ENCODE measurements at places on chromosomes 4 and X.

- DNase-seq: no peak
Observed at GRCh38 chr4:79300280-79300679, 25.6 kb downstream of the NAA11 start.

- no peak for DNase-seq
Observed at GRCh38 chr4:80071604-80072227, 1.3 kb downstream of the ANTXR2 start.

DNA sequence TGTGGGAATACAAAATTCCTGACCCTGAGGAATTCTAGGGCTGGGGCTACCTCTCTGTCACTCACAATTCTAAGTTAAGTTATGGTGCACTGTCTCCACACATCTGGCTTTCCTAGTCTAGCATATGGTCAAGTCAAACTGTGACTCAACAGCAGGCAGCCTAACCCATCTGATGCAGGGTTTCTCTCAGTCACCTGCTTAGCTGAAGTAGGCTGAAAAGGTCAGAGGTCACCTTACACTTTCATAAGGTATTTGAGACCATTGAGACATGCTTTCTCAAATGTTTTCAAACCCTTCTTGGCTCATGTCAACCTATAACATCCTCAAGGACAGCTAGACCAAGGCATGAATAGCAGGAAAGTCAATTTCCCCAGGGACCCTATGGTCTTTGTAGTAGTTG, 196.5 kb upstream of the STK26 start:
- no peak for DNase-seq

GRCh38 chr4:101556842-101557241, 209.5 kb upstream of the PPP3CA start:
- no peak for DNase-seq

DNA sequence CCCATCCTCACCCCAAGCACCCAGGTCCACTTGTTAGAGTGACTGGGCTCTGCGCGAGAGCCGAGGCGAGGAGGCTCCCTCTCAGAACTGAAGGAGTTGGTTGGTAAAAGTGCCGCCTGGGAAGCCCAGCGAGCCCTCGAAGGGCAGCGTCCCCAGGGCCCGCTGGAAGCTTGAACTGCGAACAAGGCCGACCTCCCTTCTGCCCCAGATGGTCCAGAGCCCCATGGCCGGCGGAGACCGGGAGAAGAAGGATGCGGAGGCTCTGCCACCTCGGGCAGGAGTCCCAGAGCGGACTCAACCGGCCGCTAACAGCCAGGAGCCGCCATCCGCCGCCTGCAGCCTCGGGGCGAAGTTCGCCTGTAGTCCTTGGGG, 116.3 kb upstream of the TEX13C start:
- DNase-seq: no peak

GRCh38 chr4:10998846-10999245, 314.3 kb upstream of the CLNK start:
- no peak for DNase-seq

GRCh38 chr4:15781427-15782095, 3.4 kb downstream of the CD38 start:
- no peak for DNase-seq

- peak; percentile 0 for DNase-seq
Observed at GRCh38 chr4:131459430-131460101, 1689.5 kb upstream of the PCDH10 start.

- DNase-seq: no peak
Observed at GRCh38 chrX:87064502-87064901, 453.1 kb upstream of the KLHL4 start.

DNA sequence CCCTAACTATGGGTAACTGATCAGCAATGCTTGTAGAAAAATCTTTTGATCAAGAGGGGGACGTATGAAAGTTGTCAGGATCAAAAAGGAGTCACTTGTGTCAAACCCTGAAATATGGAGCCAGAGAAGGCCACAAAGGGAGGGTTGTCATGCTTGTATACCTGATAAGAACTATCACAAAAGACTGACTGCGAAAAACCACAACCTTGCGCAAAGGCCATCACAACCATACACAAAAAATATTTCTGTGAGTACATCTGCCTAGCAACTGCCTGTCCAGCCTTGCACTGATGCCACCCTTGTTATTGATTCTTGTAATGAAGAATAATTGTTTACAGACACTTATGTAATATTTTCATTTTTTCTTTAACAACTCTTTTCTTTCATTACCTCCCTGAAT, 22.8 kb upstream of the EIF4E start:
- DNase-seq: no peak

DNA sequence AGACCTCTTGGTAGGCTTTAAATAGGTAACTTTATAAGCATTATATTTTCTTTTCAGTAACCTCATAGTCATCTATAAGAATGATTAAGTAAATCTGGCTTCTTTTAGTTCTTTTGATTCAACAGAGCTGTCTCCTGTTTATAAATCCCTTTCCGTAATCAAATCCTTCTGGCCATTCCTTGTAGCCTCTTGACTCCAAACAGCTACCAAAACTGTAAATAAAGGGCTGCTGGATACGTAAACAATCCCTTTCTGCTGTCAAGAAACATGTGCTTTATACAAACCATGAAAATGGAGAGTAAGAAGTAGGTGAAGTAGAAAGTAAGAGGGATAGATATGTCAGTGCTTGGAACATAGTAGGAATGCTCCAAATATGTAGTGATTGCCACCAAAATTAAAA, 183.2 kb upstream of the CASK start:
- DNase-seq: no peak

DNA sequence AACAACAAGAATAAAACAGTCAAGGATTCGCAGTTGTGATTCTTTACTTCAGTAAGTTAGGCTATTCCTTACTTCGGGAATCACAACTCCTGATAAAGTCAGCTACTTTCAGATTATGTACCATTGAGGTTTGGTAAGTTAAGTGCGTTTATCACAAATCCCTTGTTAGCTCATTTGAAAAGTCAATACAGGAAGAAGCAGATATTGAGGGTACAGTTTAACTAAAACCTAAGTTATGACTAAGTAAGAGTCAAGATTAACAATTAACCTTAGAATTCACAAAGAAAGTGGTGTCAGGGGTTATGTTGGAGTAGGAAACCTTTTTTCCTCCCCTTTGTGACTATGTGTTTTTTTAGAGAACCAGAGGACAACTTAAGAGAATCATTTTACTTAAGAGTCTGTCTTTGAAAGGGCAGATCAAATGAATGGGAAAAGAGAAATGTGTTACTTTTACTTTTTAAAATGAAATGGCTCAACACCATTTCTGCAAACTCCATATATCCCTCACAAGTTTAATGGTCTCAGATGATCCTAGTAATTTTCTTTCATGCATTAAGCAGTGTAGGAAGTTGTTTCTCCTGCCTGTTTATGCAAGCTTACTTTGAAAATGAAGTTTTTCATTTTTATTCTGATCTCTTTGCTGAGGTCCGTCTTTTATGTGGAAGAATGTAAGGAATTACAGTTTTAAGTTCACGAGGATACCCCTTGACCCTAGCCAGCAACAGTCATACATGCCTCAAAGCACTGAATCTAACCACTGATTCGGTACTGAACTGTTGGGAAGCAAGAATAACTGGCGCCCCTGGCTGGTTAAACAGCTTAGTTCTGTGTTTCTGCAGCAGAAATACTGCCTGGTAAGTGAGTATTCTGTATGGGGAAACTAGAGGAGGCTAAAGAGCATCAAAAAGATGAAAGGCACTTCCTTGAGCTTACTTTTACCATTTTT, 211.7 kb downstream of the SLC4A4 start:
- no peak for DNase-seq

GRCh38 chr4:25827373-25827772, 35.4 kb downstream of the SEL1L3 start:
- DNase-seq: no peak

DNA sequence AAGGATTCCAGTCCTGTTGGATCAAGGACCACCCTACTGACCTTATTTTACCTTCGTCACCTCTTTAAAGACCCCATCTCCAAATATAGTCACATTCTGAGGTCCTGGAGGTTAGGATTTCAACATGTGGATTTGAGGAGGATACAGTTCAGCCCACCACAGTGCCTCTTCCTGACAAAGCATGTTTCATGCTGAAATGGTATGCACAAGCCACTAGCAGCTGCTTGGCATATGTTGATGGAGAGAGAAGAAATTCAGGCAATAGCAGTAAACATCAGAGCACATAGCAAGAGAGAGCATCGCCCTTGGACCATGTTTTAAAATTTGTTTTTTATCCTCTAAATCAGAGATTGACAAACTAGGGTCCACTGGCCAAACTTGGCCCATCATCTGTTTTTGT, 172.1 kb downstream of the PRKX start:
- no peak for DNase-seq

GRCh38 chr4:56690393-56690792, 9.3 kb upstream of the HOPX start:
- no peak for DNase-seq

DNA sequence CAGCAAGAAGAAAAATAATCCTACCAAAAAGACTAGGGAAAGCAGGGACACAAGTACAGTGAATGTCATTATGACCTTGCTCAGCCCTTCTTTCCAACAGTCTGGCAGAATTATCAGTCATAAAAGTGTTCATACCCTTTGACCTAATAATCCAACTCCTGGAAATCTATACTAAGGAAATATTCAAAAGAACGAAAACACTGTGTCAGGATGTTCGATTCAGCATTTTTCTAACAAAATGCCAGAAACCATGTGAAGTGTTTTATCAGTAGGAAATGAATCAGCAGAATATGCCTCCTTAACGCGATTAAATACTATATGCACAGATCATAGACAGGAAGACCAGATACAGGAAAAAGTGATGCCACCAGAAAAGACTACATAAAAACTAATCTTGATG, 16.2 kb upstream of the S100G start:
- no peak for DNase-seq

GRCh38 chr4:122873821-122874593, 47.4 kb downstream of the FGF2 start:
- no peak for DNase-seq

- no peak for DNase-seq
Observed at GRCh38 chr4:907103-907400, 25.1 kb downstream of the GAK start.

DNA sequence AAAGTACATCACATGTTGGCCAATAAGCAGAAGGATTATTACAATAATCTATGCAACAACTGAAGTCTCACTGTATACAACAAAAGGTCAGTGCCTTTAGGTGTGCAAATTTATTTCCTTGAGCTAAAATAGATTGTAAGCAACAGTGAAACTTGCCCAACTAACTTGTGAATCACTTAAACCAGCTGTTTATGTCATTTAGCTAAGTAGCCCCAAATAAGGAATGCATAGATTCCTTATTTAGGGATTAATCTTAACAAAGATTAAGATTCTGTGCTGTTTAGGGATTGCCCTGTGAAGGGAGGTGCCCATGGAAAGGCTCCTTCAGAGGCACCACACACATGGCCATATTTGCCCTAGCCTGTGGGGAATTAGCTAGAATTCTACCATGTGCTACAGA, 168.6 kb downstream of the MAML3 start:
- no peak for DNase-seq

GRCh38 chrX:70554948-70555347, 110.3 kb downstream of the DLG3 start:
- no peak for DNase-seq

DNA sequence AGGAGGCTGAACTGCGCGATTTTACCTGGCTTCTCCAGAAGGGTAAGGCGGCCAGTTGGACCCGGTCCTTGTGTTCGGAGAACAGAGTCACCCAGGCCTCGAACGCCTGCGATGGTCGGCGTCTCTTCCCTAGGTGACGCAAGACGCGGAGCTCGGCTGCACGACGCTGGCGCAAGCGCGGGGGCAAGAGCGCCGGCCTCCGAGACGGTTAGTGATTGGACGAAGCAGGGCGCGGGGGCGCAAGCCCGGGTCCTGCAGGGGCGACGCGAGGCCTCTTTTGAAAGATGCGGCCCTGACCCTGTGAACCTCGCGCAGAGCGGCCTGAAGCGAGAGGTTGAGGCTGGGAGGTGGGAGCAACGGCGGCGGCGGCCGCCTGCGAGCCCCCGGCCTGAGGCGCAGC, 428 bp downstream of the ADAD1 start:
- DNase-seq: no peak

DNA sequence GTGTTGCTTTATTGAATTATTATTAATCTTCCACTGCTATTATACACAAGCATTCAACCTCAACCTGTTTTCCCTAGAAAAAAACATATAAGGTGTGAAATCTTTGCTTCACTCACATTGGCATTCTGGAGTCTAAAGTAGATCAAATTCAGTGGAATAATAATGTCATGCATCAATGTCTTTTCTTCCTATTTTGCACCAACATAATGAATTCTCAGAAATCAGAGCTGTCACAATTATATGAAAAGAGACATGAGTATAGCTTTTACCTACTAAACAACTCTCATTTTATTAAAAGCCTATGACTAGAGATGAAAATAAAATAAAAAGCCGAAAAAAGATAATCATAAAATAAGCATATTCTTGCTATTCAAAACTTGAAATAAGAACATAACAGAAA, 96.3 kb upstream of the QRFPR start:
- DNase-seq: no peak

DNA sequence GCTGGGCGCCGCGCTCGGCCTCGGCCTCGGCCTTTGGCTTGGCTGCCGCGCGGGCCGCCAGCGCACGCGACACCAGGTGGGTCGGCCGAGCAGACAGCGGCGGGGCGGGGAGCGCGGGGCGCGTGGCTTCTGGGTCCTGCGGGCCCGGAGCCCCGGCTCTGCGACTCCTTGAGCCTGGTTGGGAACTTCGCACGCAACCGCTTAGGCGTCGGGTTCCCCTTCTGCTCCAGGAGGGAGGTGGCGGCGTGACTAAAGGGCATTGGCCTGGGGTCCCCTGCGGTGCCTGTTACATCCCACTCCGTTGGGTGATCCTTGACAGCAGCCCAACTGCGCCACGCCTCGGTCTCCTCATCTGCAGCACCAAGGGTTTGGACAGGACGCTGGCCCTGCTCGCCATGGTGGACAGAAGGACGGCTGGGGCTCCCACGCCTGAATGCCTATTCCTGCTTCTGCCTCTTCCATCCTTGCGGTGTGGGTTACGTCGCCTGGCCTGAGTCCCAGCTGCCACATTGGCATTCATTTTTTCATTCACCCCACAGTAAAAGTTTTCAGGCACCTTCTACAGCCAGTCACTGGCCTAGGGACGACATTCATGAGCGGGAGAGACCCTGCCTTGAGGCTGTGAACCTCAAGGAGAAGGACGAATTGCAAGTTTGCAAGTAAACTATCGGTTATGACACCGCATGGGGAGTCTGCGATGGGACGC, 631 bp downstream of the EVC start:
- DNase-seq: no peak

GRCh38 chrX:123108513-123109427, 75.3 kb upstream of the GRIA3 start:
- DNase-seq: no peak
